ENCODE measurements at places on chromosomes 11 and 22.

- no peak for DNase-seq
These were observed 499.4 kb downstream of the FAM181B start for GRCh38 chr11:82234256-82234655.

GRCh38 chr11:29280452-29280851, 736.4 kb downstream of the KCNA4 start:
- DNase-seq = no peak

DNA sequence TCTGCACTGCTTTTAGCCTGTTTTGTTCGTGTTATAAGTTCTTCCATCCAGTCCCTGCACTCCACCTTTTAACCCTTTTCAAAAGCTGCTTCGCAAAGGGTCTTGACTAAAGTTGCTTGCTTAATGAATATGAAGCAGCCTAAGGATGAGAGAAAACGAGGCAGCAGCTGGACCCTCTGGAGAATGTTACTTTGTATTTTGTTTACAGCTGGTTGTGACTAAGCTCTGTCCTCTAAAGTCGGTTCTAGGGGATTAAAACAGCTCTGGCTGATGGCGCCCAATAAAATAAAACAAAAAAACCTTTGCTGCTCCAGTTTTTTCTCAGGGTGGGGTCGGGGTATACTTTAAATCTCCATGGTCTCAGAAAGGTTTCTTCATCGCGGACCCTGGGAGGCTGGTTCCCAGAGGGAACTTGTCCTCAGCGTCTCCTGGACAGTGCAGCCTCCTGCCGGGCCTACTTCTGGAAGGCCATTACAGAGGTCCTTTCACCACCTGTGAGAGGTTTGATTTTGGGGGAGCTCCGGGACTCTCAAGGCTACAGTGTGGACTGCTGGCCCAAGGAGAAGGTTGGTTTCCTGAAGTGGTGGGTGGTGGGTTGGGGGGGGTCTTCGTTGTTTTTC, 836 bp upstream of the RBM4 start:
- no peak for DNase-seq

DNA sequence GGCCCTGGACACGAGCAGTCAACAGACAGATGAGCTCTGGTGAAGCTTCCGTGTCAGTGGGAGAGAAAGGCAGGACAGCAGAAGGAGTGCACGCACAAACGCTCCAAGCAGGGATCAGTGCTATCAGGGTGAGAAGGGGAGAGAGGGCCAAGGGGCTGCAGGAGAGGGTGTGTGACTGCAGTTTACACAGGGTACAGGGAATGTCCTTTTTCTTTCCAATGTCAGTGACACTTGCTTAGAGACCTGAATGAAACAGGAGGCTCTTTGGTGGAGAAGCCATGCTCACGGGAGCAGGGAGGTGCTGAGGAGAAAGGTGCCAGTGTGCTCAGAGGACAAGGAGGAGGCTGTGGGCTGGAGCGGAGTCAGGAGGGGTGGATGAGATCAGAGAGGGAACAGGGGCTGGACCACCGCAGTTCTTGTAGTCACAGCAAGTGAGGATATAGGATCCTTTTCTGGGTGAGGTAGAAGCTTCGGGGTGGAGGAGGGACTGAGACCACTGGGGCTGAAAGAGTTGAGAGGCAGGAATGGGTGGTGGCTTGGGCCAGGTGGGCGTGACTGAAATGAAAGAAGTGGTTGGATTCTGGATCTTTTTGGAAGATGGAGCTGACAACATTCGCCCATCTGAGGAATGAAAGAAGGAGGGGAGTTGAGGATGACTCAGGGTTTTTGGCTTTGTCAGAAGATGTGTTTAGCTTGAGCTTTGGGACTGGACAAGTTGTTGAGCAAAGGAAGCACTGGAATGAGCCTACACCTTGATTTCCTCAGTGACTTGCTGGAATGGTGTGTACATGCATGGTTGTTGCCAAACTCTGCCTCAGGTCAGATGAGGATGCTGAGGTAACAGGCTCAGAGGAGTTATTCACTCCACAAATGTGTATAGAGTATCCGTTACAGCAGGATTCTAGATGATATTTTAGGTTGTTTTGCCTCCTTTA, 87.9 kb downstream of the ADAMTS15 start:
- no peak for DNase-seq

DNA sequence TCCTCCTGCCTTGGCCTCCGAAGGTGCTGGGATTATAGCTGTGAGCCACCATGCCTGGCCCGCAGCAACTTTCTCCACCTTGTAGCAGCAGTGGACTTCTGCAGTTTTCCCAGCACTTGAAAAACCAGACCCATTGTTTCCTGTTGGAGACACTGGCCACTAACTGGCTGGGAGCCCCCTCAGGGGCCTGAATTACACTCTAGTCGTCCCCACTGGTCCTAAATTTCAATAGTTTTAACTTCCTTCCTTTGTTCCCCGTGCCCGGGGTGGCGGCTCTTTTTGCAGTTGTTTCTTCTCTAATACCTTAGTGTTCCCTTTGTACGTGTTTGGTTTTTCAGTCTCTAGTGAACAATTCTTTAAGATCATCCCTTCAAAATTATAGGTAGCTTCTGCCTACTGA, 2.6 kb upstream of the MRGPRE start:
- DNase-seq = no peak

DNA sequence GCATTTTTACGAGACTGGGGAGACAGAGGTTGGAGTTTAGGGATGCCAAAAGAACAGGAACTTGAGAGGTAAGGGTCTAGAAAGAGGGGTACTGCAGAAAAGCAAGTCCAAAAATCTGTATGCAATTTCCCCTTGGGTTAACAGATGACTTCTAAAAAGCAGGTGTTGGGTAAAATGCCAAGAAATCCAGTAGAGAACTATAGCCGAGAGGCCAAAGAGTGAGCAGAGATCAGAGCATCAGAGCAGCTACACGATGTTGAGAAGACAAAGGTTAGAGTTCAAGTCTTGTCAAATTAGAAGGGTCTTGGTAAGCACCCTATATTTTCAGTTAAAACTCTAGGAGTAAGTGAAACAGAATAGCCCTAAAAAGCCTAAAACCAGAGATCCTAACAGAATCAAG, 145.2 kb downstream of the FCHSD2 start:
- no peak for DNase-seq

GRCh38 chr11:10818594-10818993, 9.9 kb upstream of the EIF4G2 start:
- DNase-seq = peak; percentile 95

GRCh38 chr22:36277482-36278291, 24.8 kb downstream of the APOL1 start:
- DNase-seq = peak; percentile 66

- DNase-seq = no peak
These were observed 37.1 kb upstream of the AKIP1 start for GRCh38 chr11:8873741-8874405.

GRCh38 chr11:74504100-74504691, 10.7 kb upstream of the LIPT2 start:
- no peak for DNase-seq

DNA sequence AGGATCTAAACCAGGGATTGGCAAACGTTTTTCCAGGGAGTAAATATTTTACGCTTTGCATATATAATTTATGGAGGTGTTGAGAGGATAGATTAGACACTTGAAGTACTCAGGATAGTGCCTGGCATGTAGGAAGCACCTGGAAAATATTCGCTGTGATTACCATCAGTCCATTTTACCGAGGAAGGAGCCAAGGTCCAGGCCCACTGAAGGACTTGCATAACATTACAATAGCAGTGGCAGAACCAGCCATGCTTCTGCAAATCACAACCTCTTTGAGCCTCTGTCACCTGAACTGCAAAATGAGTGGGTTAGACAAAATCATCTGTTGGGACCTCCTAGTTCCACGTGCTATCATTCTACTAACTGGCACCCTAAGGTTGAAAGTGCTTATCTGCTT, 5.4 kb downstream of the FUT4 start:
- DNase-seq = no peak

DNA sequence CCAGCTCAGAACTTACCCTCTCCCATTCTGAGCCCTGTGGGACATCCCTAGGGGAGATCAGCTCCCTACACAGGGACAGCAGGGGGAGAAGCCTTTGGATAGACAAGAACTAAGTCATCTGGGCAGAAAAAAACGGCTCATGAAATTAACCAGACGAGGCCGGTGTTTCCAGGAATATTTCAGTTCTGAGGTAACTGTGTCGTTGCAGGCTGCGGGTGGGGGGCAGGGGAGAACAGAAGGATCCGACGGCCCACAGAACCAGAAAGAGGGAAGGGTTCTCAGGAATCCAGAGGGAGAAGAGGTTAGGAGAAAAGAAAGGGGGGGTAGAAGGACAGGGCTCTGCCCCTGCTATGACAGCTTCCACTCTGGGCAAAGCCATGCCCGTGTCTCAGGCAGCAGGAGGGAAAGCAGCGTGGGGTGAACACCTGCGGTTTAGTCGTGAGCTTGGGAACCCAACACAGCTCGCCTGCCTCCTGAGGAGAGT, 3.6 kb downstream of the CLCF1 start:
- peak; percentile 72 for DNase-seq

DNA sequence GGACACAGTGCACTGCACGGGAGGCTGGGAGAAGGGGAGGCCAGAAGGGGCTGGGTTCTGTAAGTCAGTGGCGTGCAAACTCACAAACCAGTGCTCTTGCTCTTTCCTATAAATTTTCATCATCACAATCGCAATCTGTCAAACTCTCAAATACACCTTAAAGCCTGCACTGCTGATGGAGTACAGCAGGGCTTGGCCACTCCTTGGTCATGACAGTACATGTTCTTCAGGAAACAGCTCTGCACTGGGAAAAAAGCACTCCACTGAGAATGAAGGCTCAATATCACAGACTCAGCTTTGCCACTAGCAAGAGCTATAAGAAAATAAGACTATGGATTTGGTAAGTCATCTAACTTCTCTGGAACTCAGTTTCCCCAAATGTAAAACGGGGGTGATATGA, 111.0 kb downstream of the RBFOX2 start:
- DNase-seq = no peak

GRCh38 chr11:36586543-36586942, 7.8 kb upstream of the IFTAP start:
- no peak for DNase-seq

DNA sequence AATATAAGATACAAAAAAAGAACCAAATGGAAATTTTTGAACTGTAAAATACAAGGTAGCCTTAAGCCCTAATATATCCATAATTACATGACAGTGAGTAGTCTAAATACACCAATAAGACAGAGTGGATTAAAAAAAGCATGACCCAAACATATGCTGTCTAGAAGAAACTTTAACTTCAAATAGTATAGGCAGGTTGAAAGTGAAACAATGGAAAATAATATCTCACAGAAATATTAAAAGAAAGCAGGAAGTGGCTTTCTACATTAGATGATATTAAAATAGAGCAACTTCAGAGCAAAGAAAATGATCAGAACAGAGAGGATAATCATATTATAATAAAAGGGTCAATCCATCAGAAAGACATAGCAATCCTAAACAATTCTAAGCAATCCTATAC, 21.8 kb downstream of the DCUN1D5 start:
- DNase-seq = no peak

GRCh38 chr11:70885281-70886231, 366.8 kb downstream of the SHANK2 start:
- DNase-seq = peak; percentile 38

GRCh38 chr22:35966314-35967045, 62.1 kb downstream of the RBFOX2 start:
- peak; percentile 87 for DNase-seq

DNA sequence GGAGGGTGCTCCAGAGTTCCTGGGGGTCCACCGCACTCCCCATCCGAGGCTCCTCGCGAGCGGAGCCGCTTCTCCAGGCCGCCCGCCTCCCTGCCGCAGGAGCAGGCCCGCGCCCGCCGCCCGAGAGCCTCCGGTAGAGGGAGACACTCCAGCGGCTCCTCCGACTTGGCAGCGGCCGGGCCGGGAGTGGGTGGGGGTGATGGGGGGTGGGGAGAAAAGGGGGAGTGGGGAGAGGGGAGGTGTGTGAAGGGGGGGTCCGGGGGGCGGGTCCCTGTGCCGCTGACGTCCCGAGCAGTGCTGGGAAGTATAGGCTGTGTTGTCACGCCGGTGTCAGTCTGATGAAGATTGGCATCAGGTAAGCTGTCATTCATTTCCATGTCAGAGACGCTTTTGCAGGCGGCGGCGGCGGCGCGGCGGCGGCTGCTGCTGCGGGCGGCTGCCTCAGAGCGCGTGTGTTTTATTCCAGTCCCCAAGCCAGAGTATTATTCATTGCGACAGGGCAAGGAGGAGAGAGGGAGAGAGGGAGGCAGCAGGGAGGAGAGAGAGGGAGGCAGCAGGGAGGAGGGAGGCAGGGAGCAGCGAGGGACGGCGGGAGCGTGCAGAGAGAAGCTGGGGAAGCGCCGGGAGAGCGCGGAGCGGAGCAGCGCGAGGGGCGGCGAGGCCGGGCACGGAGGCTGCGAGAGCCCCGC, at the start of gene PKNOX2:
TSS of gene PKNOX2 (plus strand) at position 330 of the 689 bp plus-strand sequence. CDS start 186,555 bp downstream, outside the sequence.
- peak; percentile 53 for DNase-seq

DNA sequence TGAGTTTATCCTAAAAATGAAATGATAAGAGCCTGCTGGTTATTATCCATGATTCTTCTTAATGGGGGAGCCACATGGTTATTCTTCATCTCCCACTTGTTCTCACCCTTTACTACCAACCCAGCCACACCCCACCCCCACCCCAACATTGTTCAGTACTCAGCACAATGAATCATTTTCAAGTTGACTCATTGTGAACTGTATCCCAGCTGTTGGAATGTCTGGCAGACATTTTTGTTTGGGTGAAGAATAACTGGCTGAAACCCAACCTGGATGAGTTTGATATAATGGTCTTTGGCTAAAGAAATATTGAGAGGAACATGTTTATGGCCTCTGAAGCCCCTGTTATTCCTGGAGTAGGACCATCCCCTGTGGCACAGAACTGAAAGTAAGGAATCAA, 136.2 kb downstream of the ELP4 start:
- peak; percentile 88 for DNase-seq

- DNase-seq = no peak
These were observed 1.4 kb downstream of the SH3BP1 start for GRCh38 chr22:37640591-37641560.

DNA sequence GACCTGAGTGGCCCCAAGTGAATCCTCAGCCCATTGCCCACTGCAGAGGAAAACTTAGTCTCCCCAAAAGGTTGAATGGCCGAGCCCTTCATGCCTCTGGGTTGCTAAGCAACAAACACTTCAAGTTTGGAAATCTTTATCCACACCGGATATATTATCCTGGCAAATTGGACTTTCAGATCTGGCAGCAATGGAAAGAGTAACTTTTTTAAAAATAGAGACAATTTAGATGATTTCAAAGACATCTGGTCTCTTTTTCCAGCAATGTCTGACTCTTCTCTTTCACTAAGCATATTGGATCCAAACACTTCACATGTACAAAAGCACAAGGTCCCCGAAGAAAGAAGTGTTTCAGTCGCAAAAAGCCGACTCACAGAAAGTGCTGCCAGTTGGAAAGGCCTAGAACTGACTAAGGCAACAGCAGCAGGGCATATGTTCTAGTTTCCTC, 505.3 kb downstream of the SOX6 start:
- DNase-seq = no peak

GRCh38 chr11:70409437-70409836, 11.1 kb downstream of the CTTN start:
- DNase-seq = no peak

All from fibroblast of skin of right quadriceps (primary cell).